ENCODE measurements at places on chromosomes 16 and 17. TPM values are rescaled to one million over a fixed set of nuclear protein-coding genes. Genes with fewer than 3 reads are reported as not detected.

- no peak for DNase-seq
Measured at GRCh38 chr17:72409405-72410002, 288.7 kb downstream of the SOX9 start.

DNA sequence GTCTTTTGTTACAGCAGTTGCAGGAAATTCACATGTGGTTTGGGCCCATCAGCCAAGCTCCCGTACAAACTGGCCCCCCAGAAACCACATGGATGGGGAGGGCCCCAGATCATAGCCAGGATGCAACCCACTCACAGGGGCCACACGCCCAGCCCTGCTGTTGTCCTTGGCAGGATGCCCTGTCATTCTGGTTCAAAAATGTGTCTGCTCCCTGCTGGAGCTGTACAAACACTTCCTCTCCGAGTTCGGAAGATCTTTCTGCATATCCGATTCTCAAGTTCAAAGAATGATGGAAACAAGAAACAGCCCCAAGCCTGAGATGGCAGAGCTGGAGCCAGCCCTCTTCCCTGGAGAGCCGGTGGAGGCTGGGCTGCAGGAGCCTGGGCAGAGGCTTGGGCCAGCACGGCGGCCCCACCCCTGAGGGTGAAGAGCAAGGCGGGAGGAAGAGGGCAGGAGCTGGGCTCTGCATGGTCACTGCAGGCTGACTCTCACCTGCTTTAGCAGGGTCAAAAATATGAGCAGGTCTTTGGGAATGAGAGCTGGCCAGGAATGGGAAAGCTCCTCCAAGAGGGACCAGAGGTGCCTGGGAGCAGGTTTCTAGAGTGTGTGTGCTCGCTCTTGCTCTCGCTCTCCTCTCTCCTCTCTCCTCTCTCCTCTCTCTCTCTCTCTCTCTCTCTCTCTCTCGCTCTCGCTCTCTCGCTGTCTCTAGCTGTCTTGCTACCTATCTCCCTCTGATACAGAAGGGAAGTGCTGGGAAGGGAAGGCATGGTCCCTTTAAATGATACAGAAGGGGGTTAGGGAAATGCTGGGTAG, 34.7 kb upstream of the ENPP7 start:
- DNase-seq, result peak; percentile 51

DNA sequence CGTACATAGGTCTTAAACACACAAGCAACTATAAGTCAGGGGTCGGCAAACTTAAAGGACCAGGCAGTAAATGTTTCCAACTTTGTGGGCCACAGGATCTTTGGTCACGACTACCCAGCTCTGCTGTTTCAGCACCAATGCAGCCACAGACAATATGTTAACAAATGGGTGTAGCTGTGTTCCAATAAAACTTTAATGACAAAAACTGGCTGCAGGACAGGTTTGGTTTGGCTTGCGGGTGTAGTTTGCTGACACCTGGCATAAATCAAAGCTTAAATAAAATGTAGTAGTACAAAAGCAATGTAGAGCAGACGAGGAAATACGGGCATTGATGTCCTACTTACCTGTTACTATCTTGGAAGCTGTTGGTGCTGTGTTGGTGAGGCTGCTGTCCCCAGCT, 84.7 kb downstream of the SLC5A11 start:
- no peak for DNase-seq

DNA sequence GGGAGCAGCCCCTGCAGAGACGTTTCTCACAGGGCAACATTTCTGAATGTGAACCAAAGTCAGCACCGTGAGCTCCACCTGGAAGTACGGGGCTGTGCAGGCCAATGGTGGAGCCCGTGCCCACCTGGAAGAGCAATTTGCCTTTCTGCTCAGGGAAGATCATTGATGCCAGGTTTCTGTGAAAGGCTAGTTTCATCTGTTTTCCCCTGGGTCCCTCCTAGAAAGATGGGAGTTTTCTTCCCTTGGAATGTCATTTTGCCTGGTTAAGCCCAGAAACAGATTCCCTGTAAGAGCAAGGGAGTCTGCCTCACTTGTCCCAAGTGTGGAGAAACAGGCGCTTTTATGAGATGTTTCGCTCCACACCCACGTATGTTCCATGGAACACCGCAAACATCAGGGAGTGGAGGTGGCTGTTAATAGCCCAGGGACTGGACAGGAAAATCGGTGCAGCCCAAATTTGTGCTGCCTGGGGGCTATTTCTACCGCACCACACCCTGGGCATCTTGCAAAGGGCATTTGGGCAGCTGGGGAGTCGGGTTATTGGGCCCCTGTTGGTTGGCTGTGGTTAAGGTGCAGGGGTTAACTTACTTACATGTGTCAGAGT, 2.6 kb downstream of the SLC6A4 start:
- DNase-seq, result no peak

- DNase-seq, result no peak
Measured at GRCh38 chr16:27692576-27692975, 142.6 kb downstream of the KATNIP start.

DNA sequence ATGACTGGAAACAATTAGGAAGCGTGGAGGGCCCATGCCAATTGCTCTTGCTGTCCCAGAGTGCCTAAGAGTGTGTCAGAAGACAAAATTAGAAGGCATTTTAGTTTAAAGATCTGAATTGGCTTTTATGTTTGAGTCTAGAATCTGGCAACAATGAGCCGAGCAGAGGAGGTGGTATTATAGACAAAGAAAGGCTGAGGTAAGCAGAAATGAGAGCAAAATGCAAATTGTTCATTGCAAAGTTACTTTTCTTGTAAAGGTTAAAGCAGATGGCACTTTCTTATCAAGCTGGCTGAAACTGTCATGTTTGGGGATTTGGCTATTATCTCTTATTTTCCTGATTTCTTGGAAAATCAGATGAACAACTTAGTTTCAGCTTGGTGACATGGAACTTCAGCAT, 3.3 kb downstream of the MYL4 start:
- DNase-seq, result no peak

Gene MT3
- not detected for total RNA-seq

Data from astrocyte (in vitro differentiated cells and primary cell).